Effector CD8-positive, alpha-beta T cell (primary cell): ENCODE measurements at places on chromosomes 2 and 18.

- DNase-seq = no peak
Measured at GRCh38 chr18:3368193-3368592, 81.8 kb upstream of the TGIF1 start.

DNA sequence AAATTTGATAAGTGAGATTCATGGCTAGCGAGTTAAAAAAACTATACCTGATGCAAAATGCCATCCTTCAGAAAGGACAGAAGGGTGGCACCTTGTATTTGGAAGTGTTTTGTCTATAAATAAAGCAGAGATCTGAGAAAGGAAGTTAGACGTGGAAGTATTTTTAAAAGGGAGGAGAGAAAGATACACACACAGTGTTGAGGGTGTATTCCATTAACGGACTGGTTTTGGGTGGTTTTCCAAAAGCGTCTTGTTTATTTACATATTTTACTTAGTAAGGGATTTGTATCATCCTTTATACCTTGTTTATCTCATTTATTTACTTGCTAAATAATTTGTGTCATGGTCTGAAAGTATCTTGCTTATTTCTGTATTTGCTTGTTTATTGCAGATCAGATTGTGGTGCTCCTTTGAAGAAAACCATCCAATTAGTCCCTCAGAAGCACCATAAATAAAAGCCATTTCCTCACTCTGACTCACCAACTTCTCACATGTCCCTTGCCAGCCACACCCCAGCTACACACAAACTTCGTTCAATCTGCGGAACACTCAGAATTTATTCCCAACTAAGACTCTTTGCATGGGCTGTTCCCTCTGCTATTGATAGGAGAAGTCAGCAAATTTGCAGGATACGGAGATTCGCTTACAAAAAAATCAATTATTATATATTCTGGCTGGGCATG lies 90.8 kb downstream of the FAM124B start:
- DNase-seq = no peak

- no peak for DNase-seq
Measured at GRCh38 chr2:235501673-235502031, 7.8 kb downstream of the AGAP1 start.

- DNase-seq = no peak
Measured at GRCh38 chr2:149192427-149192826, 138.0 kb upstream of the LYPD6 start.

DNA sequence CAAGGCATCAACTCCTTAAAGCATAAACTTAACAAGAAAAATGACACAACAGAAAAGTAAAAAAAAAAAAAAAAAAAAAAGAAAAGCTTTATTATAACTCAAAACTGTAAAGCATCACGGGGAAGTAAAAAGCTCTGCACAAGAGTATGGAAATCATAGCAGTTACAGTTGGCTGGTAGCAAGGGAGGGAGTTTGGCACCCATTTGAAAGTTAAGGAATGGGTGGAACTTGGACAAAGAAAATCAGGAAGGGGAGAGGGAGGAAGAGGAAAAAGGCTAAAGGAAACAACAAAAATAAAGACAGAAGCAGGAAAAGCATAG lies 8.6 kb downstream of the KLF7 start:
- DNase-seq = no peak

DNA sequence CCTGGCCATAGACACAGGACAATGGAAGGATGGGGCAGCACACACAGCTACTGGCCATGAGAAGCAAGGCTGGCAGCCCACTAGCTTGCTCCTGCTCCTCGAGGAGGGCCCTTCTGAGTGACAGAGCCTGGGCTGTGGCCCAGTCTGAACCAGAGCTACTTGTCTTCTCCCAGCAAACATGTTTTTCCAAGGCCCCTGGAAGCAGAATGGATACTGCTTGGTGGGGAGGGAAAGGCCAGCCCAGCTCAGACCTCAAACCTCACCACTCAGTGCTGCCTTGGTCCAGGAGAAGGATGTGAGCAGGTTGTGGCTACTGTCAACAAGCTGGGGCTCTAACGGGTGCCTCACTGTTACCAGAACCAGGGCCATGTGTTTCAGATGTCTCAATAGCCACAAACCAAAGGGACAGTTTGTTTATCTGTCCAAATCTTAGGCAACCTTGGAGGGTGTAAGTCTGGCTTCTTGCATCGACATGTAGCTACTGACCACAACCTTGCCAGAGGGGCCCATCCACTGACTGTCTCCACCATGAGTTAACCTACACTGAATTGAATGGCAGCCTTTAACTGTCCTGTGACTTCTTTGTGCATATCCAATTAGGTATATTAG lies 98.6 kb downstream of the TGFA start:
- no peak for DNase-seq

DNA sequence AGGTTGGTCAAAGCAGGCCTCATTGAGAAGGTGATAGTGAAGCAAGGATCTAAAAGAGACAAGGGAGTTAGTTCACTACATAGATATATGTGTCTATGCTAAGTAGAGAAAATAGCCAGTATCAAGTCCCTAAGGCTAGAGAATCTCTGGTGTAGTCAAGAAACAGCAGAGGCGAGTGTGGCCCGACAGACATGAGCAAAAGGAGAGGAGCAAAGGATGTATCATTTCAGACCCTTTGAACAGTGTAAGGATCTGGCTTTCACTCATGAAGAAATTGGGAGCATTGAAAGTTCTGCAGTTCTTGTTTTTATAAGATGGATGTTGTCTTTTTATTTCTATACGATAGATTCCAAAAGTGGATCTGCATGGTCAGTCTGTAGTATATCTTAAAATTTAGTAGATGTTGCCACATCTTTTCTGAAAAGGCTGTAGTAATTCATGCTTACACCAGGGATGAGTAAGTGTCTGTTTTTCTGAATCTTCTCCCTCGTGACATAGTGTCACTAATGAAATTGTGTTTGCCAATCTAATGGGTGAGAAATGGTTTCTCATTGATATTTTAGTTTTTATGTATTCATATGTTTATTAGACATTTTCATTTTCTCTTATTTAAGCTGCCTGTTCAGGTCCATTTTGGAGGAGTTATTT lies 18.8 kb downstream of the SP100 start:
- DNase-seq = no peak

GRCh38 chr18:71136487-71136886 lies 847.6 kb downstream of the SOCS6 start:
- no peak for DNase-seq

DNA sequence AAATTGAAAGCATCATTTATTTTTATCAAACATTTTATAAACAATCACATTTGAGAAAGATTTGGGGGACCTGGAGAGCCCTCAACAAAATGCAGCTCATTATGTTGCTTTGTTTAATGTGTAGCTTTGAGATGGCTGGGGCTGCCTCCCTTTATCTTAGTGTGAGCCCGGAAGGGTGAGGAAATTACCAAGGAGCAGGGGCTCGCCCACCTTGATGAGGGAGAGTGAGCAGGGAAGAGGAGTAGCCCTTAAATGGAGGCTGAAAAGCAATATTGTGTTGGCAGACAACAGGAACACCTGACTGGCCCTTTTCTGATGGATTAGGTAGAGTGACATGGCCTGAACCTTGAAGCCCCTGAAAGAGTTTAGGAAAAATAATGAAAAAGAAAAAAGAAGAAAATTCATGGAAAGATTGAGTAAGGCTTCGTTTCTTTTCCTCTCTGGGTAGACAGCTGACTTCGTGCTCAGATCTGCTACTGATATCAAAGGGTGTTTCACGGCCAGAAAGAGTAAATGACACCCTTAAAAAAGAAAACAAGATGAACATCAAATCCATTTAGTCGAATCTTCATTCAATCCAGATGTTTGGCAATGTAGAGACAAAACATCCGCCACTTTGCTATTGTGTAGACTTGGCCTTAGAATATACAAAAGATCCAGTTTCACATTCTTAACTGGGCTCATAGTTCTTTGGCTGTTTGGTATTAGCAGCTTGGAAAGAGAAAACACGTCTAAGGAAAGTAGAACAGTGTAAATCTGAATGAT lies 206.5 kb upstream of the TCF4 start:
- no peak for DNase-seq

DNA sequence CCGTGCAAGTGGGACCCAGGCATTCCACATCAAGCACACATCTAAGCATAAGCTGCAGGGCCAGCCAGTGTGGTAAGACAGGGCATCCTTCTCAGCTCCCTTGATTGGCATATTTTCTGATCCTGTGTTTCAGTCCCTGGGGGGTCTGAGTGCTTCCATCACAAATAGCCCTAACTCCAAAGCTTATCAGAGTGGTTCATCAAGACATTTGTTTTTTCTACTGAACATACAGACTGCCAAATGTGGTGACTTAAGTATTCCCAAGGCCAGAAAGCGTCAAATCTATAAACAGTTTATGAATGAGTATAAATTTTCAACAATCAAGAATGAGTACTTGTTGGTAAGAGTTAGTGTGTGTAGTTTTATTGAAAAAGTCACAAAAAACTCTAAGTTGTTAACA lies 18.8 kb downstream of the SPRED2 start:
- no peak for DNase-seq

- no peak for DNase-seq
Measured at GRCh38 chr2:102206666-102207341, 20.0 kb downstream of the IL1RL2 start.

DNA sequence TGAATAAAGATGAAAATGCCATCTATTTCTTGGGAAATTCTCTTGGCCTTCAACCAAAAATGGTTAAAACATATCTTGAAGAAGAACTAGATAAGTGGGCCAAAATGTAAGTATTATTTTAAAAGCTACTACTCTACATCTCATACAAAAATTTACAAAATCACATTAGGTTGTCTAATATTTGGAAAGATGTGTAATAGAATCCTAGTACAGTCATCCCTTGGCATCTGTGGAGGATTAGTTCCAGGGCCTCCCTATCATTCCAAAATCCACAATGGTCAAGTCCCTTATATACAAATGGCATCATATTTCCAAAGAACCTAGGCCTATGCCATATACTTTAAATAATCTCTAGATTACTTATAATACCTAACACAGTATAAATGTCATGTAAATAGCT lies 41.2 kb downstream of the KYNU start:
- DNase-seq = no peak

- DNase-seq = no peak
Measured at GRCh38 chr2:27901234-27901633, 10.7 kb downstream of the BABAM2 start.

DNA sequence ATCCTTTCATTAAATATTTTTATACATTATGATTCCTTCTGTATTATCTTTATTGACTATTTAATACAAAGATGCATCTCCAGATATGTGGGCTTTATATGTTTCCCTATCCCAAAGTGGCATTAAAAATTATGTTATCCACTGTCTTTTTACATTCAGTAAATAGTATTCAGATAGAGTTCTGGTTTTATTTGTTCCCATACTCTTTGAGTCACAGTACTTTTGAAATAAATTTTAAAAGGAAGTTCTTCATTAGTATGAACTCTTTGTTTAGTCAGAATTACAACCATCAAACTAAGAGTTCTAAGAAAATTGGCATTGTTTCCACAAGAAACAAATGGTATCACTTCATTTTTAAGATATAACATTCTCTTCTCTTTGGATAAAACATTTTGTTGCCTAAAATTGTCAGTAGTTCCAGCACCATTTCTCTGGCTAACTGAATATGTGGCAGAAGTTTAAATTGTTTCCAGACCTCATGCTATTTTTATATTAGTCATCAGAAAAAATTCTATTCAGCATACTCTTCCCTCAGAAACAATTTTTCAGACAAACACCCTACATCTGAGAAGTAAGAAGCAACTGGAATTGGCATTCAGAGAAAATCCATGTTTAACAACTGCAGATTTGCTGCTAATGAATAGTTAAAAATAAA lies 88.5 kb upstream of the COL5A2 start:
- no peak for DNase-seq

DNA sequence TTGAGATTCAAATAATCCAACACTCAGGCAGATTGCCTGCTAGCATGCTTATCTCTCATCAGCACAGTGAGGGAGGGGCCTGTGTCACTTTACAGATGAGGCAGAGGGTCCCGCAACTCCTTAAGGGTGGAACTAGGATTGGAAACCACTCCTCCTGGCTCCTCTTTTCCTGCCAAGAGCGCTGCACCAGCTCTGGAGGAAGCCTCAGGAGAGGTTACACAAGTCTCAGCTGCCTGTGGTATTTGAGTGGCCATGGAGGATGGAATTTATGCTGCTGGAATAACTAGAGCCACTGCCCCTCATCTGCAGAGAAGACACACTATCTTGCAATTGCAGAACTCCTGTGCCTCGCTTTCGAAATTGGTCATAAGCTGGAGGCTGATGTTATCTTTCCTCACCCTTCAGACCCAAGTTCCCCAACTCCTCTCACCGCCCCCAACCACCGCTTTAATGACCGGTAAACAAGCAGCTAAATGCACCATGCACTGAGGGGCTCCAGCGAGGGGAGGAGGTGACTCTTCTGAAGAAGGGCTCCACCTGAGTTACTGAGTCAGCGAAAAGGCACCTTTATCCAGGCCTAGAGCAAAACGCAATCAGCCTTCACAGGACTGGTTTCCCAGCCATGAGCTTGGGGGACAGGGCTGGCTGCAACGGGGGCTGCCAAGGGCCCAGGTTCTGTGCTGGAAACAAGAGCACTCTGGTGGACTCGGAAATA lies 245.8 kb downstream of the SOX11 start:
- no peak for DNase-seq

GRCh38 chr18:80132180-80132812 lies 23.2 kb downstream of the ADNP2 start:
- no peak for DNase-seq

DNA sequence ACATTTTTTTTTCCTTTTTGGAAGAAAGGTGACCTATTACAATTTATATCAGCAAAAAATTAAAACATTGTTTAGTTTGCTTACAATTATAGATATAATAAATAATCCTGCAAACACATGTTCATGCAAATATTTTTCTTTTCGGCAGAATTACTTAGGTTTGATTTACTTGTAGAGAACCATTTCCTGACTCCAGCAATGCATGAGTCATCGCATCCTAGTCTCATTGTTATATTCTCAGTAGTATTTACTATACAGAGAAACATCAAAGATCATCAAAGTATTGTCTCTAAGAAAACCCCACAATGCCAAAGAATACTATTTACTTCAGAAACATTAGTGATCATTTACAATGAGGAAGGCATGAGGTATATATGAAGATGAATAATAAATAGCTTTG lies 40.4 kb upstream of the MTIF2 start:
- DNase-seq = no peak

DNA sequence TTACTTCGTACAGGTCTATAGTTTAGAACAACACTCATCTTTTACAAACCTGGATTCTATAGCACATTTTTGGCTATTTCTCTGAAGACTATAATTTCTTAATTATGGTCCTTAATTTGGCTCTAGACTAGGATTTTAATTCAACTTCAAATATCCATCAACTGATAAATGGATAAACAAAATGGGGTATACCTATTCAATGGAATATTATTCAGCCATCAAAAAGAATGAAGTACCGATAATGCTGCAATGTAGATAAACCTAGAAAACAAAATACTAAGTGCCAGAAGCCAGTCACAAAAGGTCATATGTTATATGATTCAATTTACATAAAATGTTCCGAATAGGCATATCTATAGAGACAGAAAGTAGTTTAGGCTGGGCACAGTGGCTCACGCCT lies 15.2 kb upstream of the RIF1 start:
- DNase-seq = no peak

DNA sequence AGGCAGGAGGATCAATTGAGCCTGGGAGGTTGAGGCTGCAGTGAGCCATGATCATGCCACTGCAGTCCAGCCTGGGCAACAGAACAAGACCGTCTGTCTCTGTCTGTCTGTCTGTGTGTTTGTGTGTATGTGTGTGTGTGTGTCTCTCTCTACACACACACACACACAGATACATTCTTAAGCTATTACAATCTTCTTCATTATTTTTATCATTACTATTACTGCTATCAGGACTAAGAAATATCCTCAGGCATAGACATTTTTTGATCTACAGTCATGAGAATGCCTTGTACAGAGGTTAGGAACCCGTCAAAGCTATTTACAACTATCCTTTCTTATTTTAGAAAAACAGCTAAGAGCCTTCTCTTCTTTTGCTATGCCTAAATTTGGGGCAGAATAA lies 207.4 kb downstream of the NEDD4L start:
- no peak for DNase-seq

GRCh38 chr2:5959836-5960820 lies 267.9 kb downstream of the SOX11 start:
- no peak for DNase-seq
